ENCODE measurements at places on chromosomes 16 and 17.

- DNase-seq = no peak
Observed at GRCh38 chr17:7894226-7894625, 5.6 kb downstream of the CHD3 start.

DNA sequence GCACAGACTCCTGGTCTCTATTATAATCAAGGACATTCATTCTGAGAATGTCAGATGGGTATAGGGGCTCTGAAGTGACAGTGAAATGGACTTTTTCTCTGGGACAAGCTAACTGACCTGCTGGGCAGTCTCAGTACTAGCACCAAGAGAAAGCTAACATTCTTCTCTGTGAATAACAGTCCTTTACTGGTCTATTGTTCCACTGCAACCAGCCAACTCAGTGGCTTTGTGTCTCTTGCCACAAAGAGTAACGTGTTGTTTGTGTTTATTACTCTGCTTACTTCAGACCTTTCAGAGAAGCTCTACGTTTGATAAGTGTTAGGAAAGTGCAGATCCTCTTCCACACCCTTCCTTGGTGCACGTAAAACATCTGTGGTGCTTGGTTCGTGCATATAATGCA is 61.5 kb upstream of the BCAR1 start:
- DNase-seq = no peak

DNA sequence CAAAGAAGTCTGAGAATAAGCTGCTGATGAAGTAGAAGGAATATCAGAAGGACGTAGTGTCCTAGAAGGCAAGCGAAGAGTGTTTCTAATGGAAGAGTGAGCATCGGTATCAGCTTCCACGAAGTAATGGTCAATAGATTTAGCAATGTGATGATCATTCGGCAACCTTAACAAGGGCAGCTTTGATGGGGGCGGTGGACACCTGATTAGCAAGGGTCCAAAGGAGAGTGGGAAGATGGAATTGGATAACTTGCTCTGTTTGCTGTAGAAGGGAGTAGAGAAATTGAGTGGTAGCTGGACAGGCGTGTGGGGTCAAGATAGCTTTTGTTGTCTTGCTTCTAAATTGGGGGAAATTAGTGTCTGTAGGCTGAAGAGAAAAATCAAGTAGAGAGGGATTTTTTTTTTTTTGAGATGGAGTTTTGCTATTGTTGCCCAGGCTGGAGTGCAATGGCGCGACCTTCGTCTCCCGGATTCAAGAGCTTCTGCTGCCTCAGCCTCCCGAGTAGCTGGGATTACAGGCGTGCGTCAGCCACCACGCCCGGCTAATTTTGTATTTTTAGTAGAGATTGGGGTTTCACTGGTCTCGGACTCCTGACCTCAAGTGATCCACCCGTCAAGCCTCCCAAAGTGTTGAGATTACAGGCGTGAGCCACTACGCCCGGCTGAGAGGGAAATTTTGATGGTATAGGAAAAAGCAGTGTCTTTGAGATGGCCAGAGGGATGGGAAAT is 13.9 kb upstream of the HES7 start:
- DNase-seq = no peak

- no peak for DNase-seq
Observed at GRCh38 chr17:17911001-17911613, 61.1 kb downstream of the TOM1L2 start.

GRCh38 chr16:27195941-27196595 is 7.3 kb upstream of the KDM8 start:
- DNase-seq = no peak

DNA sequence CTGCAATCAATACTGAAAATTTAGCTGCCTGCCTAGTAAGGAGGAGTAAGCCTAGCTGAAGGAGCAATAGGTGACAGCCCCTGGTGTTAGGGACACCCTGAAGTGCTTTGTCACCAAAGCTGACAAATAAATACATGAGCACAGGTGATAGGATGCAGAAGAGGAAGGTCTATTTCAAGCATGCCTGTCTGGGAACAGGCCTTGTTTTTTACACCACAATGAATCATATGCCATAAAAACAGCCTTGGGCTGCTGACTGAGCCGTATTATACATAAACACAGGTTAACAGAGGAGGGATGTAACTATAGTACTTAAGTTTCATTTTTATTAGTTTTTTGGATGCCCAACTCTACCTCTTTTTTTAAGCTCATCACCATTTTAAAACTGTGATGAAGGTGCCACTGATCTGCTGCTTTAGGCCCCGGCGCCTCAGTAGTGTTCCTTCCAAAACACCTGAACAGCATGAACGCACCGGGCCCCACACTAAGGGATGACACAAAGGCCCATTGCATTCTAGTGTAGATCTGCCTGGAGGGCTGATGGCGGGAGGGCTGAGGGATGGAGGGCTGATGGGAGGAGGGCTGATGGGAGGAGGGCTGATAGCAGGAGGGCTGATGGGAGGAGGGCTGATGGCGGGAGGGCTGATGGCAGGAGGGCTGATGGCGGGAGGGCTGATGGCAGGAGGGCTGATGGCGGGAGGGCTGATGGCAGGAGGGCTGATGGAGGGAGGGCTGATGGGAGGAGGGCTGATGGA is 150.3 kb downstream of the AATF start:
- DNase-seq = no peak
